AG04449 (cell line): ENCODE measurements at places on chromosomes 11 and 22.

- no peak for DNase-seq
Observed at GRCh38 chr11:44899959-44900358, 50.7 kb downstream of the TP53I11 start.

- DNase-seq = no peak
Observed at GRCh38 chr11:80700386-80700785, 1259.6 kb upstream of the TENM4 start.

DNA sequence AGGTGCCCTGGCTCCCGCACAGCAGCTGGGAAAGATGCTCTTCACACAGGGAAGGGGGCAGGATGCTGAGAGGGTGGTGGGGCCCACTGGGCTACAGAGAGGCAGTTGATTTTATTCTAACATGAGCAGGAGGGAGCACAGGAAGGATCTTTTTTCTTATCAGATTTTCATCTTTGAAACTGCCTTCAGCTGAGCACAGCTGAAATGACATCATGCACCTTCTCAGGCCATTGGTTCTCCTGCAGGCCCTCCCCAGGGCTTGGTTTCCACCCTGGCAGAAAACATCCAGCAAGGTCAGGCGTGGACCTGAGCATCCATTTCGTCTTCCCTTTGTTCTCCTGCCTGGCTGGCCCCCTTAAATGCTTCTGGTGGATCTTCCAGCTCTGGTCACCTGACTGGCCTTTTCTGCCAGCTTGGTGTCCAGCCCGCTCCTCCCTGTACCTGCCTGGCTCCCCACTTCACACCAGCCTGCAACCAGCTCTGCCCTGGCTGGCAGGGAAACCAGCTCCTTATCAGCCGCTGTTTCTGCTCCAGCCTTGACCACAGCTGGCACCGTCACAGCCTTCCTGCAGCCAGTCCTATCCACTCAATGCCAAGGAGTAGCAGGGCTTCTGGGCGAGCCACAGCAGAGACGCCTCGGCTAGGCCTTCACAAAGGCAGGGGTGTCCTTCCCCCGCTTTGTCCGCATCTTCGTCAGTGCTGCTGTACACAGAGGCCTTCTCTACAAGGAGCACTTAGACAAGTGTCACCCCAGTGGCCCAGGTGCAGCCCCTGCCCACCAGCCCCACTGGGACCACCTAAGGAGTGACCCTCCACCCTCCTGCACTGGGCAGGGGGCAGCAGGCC, 36.5 kb downstream of the TOM1 start:
- DNase-seq = no peak

GRCh38 chr11:87437844-87438223, 400.1 kb downstream of the TMEM135 start:
- no peak for DNase-seq

- no peak for DNase-seq
Observed at GRCh38 chr22:21025763-21026755, 6.3 kb downstream of the SLC7A4 start.

GRCh38 chr11:88411265-88411664, 73.7 kb upstream of the CTSC start:
- DNase-seq = peak; percentile 75

GRCh38 chr22:37569009-37569920, 9.0 kb downstream of the CDC42EP1 start:
- DNase-seq = no peak

- DNase-seq = no peak
Observed at GRCh38 chr22:50734343-50734771, 3.6 kb upstream of the ACR start.

- no peak for DNase-seq
Observed at GRCh38 chr22:41341990-41342389, 39.8 kb upstream of the TEF start.

- no peak for DNase-seq
Observed at GRCh38 chr11:2709429-2709828, 9.6 kb upstream of the KCNQ1OT1 start.

- no peak for DNase-seq
Observed at GRCh38 chr11:46265764-46266163, 11.7 kb upstream of the CREB3L1 start.

DNA sequence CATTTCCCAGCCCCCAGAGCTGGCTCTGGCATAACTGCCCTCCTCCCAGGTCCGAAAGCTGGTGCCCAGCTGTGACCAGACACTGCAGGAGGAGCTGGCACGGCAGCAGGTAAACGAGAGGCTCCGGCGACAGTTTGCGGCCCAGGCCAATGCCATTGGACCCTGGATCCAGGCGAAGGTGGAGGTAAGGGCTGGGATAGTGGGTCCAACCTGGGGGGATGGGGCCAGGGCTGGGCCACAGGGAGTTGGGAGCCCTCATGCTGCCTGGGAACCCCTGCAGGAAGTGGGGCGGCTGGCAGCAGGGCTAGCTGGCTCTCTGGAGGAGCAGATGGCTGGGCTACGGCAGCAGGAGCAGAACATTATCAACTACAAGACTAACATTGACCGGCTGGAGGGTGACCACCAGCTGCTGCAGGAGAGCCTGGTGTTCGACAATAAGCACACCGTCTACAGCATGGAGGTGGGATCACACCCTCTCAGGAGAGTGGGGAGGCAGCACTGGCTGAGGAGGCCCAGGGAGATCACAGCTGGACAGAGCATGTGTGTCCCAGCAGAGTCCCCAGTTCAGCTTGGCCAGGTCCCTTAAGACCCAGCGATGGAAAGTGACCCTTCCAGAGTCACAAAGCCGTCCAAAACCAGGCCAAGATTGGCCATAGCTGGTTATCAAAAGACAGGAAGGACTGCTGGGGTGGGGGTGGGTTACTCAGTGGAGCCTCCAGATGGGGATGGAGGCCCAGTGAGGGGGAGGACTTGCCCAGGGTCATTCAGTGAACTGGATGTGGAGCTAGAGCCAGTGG, 7.0 kb downstream of the CTSF start:
- DNase-seq = no peak

GRCh38 chr11:119694334-119694733, 34.7 kb downstream of the NECTIN1 start:
- DNase-seq = no peak

DNA sequence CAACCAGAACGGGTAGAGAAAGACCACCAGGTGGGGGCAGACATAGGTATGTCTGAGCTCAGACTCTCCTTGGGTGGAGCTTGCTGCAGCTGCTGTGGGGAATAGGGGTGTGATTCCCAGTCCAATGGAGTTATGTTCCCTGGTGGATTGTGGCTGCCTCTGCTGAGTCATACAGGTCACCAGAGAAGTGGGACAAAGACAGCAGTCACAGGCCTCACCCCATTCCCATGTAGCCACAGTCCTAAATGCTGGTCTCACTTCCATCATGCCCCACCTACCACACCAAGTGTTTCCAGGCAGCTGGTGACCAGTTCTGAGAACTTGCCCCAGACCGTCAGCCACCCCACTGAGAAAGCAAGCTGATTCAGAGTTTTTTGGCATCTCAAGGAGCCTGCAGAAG, 17.5 kb downstream of the OR52E5 start:
- no peak for DNase-seq

- DNase-seq = no peak
Observed at GRCh38 chr11:77068457-77069335, 1.9 kb downstream of the CAPN5 start.

DNA sequence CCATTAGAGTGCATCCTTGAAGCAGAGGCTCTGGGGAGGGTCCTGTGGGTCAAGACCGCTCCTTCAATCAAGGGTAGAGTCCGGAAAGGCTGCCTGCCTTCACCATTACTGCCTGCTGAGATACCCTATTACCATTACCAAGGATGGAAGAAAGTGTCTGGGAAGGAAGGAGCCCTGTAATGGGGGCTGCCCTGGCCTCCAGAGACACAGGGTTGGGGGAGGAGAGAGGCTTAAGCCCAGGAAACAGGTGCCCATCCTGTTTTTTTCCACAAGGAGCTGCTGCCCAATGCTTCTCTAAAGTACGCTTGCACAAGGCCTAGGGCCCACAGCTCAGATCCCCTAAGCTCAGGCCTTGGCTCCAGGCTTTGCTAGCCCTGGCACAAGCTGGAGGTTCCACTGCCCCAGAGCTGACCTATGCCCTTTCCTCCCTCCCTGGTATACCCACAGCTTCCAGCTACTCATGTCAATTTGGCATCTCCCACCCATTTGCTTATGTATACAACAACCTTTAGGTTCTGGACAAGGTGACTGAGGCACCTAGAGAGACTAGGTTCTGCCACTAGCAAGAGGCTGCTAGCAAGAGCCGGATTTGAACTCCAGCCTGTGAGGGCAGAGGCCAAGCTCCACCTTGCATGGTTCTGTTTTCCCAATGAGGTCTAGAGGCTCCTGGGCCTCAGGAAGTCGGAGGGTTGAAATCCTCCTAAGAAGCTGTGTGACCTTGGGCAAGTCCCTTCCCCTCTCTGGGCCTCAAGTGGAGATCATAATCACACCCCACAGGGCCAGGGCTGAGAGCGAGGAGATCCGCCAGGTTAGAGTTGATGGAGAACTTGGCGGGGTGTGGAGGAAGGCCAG, 1.5 kb upstream of the PLCB3 start:
- no peak for DNase-seq

DNA sequence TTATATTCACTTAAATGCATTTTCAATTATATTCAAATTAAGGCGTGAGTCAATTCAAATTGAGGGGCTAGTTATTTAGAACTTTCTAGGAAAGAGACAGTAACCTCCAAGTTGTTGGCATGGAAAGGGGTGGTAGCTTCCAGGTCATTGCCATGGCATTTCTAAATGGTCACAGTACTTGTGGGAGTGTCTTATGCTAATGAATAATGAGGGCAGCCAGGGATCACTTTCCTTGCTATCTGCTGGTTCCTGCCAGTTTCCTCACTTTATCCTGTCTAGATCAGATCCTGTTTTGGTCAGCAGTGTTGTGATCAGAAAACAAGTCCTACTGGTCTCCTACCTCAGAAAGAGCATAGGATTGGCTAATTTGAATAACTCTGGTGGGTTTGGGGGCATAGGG, 21.8 kb upstream of the RNASEH2C start:
- DNase-seq = no peak

DNA sequence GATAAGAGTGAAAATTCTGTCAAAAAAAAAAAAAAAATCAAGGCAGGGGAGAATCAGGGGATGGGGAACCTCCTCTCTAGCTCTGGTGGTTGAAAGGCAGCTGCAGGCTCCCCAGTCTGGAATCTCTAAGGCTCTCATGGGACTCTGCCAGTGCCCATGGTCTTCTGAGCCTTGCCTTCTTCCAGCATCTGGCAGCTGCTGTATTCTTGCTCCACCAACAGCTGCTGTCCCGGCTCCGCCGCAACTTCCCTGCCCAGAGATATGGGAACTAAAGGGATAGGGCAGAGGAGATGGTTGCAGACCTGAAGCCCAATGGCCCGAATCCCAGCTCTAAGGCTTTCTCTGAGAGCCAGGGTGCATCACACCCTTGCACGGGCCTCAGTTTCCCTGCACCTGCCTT, 49.5 kb upstream of the PHF21B start:
- DNase-seq = no peak

DNA sequence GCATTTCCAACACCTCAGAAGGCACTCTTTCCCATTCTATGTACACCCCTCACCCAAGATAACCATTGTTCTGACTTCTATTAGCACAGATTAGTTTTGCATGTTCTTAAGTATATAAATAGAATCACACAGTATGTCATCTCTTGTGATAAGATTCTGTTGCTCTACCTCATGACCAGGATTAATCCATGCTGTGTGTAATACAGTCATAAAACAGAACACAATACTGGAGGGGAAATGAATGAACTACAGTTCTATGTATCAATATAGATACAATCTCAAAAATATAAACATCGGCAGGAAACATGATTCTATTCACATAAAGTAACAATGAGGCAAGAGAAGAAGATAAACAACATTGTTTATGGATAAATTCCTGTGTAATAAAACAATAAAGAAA, 151.5 kb downstream of the ATG16L2 start:
- no peak for DNase-seq

GRCh38 chr22:44164031-44164430, 16.7 kb upstream of the PARVG start:
- DNase-seq = no peak

DNA sequence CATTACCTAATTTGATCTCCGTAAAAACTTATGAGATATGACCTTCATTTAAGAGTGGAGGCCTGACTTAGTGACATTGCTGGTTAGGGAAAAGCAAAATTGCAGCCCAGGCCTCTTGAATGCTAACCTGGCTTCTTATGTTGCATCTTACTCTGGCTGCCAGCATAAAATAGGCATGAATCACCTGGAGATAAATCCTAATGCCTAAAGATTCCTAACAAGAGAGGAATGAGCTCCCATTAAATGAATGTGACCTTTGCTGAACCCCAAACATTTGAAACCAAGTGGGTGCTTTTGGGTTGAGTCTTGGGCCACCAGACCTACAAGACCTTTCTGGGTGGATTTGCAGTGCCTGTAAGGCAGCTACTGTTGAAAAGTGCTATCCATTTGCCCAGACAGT, 1145.6 kb upstream of the TENM4 start:
- no peak for DNase-seq

DNA sequence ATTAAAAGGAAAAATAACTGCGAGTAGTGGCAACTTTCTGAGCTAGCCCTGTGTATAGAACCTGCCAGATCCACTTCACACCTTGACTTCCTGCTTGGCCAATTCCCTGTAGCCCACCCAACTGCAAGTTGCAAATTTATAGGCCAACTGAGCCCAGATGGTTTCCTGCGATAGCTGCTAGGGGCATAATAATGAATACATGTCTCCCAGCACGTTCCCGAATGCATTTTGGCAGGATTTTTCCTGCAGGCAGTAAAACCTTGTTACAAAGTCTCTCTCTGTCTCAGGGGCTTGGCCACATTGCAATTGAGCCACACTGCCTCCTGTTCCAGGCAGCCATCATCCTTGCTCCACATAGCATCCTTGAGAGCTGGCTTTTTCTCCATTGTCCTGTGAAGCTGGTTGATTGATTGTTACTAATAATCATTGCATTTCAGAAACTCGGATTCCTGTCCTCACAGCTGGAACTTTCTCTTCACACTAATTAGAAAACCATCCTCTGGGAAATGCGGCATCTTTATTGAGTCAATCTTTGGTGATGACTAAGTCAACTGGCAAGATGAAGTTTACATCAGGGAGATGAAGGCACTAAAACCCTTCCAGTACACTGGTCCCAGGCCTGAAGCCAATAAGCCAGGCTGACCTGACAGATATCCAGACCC, 18.6 kb upstream of the LMO2 start:
- no peak for DNase-seq

DNA sequence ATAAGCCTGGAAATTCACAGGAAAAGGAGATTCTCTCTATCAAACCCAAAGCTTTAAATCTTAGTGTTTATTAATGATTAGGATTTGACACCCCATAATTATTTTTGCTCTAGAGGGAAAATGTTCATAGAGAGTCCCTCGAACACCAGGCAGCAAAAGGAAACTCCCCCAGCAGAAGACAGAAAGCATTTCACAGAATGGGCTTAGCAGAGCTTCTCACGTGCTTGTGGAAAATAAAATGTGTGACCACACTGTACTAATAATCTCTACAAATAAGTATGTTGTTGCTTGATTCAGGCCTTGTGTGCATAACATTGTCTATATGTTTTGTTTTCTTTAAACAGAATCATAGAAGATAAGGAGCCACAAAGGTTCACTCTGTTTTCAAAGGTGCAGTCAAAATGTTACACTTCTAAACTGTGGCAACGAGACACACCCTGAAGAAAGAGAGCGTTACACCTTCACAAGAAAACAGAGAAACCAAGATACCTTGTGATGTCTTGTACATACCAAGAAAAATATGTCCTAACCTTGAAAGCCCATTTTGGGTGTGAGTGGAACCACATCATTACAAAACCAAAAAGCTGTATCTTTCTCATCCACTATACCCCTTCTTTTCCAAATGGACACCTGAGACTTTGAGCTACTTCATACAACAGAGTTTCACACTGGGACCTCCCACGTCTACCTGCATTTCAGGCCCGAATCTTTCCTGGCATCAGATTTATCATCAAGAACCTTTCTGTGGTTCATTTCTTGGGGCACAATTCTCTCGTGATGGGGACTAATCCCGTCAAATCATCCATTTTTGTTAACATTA, 282.5 kb downstream of the ETS1 start:
- no peak for DNase-seq

- no peak for DNase-seq
Observed at GRCh38 chr11:27097551-27097950, 56.9 kb downstream of the BBOX1 start.
